ENCODE measurements at places on chromosomes 1 and 21.

DNA sequence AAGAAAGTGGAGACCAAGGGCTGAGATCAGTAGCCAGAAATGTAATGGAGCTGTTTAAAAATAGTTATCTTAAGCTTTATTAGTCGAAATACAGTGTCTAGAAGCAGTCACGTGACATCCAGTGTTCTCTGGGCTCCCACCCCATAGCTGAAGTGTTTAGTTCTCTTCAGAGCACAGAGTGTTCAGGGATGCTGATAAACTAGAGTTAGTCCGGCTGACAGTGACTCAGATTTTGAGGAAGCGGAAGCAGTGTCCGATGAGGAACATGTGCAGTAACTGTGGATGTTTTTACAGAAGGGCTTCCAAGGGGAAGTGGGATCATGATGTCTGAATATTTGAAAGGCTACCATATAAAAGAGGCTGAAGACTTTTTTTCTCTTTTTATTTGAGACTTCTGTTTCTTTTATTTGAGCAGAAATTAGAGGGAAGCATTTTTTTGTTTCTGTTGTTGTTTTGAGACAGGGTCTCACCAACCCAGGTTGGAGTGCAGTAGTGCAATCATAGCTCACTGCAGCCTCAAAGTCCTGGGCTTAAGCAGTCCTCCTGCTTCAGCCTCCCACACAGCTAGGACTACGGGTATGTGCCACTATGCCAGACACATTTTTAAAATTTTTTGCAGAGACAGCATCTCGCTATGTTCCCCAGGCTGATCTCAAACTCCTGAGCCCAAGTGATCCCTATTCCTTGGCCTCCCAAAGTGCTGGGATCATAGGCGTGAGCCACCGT lies 124.2 kb downstream of the GALNT2 start:
- DNase-seq = no peak

- no peak for DNase-seq
These were observed 191.4 kb downstream of the PTGER3 start for GRCh38 chr1:70856201-70856600.

DNA sequence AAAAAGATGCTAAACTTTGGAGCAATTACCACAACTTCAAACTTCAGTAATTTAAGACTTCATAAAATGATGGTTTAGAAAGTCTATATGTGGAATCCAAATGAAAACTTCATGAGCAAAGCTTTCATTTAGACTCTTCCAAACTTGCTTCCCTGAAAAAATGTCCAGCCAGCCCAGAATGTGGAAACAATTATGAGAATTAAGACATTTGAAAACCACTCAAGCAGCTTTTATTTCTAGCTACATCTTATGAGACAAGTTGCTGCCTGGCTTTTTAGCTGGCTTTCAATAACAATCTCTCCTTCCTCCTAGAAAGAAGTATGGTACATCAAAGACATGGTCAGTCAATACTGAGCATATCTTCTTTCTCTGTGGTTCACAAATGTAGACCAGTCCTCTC lies 21.8 kb downstream of the LPAR3 start:
- DNase-seq = no peak

GRCh38 chr1:159076438-159077119 lies at the start of gene AIM2:
AIM2 (minus strand) TSS chr1:159076766; CDS start chr1:159073499, 3,267 bp downstream.
- DNase-seq = peak; percentile 70

DNA sequence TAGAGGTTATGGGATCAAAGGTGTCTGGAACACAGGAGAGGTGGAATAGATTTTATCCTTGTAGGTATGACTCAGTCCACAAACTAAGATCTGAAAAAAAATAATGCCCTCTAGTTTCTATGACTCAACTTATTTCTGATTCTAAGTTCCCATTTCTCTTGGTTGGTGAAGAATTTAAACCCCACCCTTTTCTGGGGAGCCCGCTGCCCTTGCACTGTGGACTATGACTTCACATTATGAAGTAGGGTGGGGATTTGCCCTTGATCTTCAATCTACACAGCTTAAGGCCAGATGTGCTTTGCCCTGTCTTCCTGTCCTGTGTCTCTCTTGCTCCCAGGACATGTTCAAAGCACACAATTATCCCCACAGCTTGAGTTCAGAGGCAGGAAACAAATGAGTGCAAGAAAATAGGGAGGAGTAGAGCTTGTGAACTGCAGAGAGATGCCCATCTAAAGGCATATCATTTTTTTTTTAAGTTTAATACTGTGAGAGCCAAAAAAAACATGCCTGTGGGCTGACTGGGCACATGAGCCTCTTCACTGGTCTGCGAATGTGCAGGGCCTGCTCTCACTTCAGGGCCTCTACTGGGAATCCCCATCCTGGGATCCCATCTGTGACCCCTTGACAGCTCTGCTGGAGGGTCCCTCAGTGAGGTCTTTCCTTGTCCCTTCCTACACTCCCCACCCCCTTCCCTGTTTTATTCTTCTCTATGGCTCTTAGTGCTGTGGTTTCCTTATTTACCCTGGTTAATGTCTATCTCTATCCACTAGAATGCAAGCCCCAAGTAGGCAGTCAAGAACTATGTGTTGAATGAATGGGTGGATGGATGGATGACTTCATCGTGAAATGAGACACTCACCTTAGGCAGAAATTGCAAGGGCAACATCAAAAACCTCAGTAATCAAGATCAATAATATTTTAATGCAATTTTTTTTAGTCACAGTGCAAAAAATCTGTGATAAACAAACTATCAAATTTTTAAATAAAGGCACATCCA lies 61.5 kb downstream of the CD58 start:
- DNase-seq = no peak

DNA sequence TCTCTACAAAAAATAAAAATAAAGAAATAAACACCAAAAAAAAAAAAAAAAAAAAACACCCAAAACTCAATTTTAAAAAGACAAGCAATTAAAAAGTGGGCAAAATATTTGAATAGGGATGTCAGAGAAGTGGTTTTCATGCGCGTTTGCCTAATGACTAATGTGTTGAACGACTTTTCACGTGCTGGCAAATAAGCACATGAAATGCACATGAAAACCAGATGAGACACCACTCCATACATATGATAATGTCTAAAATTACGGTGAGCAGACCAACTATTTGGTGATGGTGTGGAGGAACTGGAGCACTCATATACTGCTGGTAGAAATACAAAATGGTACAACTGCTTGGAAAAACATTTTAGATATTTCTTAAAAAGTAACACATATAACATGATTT lies 39.4 kb upstream of the UHMK1 start:
- no peak for DNase-seq
